Fibroblast of gingiva (primary cell): ENCODE measurements at places on chromosomes 16 and 17.

DNA sequence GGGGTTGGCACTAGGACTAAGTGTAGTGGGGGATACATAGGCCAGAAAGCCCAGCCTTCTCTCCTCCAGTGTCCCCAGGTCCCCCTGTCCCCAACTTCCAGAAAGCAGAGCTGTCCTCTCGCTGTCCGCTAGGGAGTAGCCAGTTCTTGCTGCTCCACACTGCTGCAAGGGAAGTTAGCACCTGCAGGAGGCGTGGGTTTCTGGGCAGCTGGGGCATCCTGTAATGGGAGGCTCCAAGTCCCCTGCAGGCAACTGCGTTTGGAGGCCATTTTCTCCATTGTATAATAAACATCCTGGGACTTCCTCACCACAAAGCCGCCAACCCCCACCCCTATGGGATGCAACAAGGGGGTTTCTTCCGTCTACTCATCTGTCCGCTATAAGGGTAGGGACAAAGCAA lies 1.7 kb downstream of the RPRML start:
- DNase-seq = no peak

GRCh38 chr17:69962436-69962995 lies 112.5 kb upstream of the KCNJ16 start:
- DNase-seq = no peak

DNA sequence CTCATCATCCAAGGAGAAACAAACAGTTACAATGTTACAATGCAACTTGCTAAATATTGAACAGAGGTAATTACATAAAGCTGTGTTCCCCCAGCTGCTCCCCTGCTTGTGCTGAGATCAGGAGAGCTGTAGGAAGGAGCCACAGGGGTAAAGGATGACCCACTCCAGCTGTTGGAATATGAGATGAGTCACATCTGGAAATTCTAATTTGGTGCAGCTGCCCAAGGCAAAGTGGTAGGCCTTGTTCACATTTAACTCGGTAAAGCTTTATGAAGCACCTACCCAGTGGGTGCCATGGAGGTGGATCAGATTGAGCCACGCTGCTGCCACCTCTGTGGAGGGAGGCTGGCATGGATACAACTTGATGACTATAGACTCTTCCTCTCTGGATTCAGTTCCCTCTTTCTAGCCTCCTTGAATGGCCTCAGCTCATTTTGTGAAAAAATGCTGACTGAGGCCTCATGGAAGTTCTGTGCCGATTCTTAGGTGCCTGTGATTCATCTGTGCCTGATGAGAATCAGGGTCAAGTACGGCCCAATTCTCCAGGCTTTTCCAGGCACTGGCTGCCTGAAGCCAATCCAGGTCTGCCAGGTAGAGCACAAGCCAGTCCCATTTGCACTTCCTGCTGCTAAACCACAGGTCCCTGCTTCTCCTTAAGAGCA lies 7.4 kb downstream of the ZNF689 start:
- DNase-seq = peak; percentile 69

- no peak for DNase-seq
These were observed 52.8 kb downstream of the NTN1 start for GRCh38 chr17:9074131-9074530.

DNA sequence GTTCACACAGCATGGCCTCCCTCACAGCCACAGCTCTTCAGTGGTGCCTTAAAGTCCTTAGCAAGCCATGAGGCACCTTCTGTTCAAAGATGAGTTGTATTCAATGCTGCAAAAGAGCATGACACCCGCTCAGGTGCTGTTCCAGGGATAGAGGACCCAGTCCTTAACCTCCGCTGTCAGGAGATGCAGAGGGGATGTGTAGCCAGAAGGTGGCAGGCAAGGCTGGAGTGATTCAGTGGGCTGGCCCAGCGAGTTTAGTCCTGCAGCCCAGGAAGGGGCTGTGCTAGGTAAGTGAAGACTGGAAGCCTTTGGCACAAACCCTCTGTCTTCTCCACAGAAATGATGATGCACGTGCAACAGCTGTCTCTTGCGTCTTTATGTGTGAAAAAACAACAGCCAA lies 25.0 kb upstream of the ADAM11 start:
- no peak for DNase-seq

GRCh38 chr17:61081959-61082358 lies 317.7 kb upstream of the TBX2 start:
- DNase-seq = no peak

DNA sequence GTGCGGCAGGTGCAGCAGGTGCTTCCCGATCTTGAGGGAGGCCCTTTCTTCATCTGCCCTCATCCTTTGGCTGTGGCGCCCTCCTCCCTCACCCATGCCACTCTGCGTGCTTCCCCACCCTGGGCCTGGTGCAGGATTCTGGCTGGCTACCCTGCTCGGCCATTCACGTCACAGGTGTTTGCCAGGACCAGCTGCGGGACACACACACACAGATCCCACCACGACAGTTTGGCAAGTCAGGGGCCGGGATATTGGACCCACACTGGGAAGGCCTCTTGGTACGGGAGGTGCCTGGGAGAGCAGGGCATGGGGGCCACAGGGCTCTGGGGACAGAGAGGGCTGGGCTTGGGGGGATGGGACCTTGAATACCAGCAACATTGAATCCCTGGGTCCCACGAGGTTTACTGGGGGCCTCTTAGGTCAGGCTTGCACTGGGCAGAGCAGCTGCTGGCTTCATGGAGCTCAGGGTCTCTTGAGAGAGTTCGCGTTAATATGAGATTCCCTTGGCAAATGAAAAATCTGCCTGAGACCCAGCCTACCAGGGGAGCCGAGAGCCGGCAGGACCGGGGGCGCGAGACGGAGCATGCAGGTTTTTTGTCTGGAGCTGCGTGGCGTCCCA lies 15.1 kb downstream of the ADCY7 start:
- no peak for DNase-seq

- no peak for DNase-seq
These were observed 10.4 kb upstream of the HLF start for GRCh38 chr17:55254375-55254774.

GRCh38 chr17:57251211-57251787 lies 5.0 kb upstream of the MSI2 start:
- DNase-seq = no peak

GRCh38 chr16:46718214-46718613 lies 28.8 kb downstream of the ORC6 start:
- no peak for DNase-seq

GRCh38 chr17:77436481-77436880 lies 295.7 kb downstream of the SEC14L1 start:
- no peak for DNase-seq

GRCh38 chr17:45867171-45867570 lies 22.5 kb downstream of the SPPL2C start:
- no peak for DNase-seq

- peak; percentile 90 for DNase-seq
These were observed 19.0 kb downstream of the CENPX start for GRCh38 chr17:82003411-82004381.

DNA sequence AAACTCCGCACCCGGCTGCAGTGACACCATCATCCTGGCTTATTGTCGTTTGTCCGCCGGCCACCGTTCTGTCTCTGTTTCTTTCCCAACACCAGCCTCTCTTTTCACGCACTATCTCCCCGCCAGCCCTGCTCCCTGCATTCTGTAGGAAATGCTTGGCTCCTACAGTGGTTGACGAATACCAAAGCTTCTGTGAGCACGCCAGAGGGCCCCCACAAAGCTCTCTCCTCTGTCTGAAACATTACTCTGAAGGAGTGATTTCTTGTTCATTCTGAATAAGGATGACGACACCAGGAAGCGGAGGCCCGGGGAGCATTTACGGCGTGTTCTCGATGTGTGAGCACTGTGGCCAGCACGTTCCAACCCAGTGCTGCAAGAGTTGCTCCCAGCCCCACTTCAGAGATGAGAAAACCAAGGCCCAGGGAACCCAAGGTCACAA lies 58.8 kb downstream of the ADCY9 start:
- peak; percentile 56 for DNase-seq

GRCh38 chr17:42817866-42818265 lies 6.2 kb downstream of the BECN1 start:
- no peak for DNase-seq

- DNase-seq = no peak
These were observed 6.8 kb downstream of the ZNF207 start for GRCh38 chr17:32356750-32357149.

- DNase-seq = no peak
These were observed 633.2 kb downstream of the WWOX start for GRCh38 chr16:78732696-78733095.

GRCh38 chr17:22251498-22251897 lies 559.2 kb downstream of the KCNJ18 start:
- DNase-seq = no peak

DNA sequence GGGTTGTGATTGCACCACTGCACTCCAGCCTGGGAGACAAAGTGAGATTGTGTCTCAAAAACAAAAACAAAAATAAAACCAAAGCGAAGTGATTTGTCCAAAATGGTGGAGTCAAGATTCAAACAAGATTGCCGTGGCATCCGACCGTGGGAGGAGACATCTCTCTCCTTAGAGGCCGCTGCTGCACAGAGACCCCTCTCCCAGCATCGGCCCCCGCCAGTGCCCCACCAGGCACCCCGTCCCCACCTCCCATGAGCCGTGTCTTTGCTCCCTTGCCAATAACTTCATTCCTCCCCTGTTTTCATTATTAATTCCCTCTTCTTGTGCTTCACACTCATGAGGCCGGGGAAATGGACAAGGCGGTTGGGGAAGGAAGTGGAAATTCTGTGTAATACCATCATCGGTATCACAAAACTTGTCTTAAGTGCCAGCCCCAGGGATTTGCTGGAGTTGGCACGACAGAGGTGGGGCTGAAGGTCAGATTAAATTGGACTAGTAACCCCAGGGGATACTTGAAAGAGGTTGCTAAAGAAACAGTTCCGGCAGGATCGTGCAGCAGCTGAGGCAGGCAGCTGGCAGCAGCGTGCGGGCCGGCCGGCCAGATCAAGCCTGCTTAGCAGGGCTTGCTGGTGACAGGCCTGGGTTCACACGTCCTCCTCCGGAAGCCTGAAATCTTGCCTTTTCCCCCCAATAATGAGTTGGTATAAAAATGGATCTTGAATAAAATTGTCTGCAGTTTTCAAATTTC lies 66.8 kb downstream of the RTN4RL1 start:
- DNase-seq = peak; percentile 61

DNA sequence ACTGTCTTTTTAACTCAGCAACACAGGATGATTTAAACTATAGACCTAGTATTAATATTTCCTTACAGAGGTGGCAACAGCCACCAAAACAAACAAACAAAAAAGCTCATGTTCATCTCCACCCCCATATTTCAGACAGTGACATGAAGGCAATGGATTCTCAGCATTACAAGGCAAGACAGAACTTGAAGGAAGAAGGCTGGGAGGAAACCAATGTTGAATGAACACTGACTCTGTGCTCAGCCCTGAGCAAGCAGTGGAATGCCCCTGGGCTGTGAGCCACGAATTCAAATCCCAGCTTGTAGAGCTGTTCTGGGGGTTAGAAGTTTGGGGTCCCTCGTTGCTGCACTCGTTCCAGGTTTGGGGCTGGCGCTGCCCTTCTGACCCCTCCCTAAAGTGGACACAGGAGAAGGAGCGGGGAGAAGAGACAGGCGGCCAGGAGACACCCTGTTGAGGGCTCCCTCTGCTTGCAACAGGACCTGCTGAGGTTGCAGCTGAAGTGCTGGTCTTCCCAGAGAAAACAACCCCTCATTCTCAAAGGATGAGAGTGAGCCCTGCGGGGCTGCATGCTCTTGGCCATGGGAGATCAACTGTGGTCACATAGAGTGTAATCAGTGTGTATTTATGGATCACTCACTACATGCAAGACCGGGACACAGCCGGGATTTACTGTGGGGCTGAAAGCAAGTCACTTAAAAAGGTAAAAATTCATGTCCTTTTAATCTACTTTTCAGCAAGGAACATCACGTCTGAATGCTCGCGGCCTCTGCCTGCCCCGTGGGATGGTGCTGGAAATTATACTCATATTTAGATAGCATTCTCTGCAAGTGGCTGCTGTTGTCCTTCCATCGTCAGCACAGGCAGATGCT lies 34.3 kb downstream of the MYH3 start:
- no peak for DNase-seq

- DNase-seq = no peak
These were observed 4.6 kb upstream of the PLK1 start for GRCh38 chr16:23673971-23674614.

DNA sequence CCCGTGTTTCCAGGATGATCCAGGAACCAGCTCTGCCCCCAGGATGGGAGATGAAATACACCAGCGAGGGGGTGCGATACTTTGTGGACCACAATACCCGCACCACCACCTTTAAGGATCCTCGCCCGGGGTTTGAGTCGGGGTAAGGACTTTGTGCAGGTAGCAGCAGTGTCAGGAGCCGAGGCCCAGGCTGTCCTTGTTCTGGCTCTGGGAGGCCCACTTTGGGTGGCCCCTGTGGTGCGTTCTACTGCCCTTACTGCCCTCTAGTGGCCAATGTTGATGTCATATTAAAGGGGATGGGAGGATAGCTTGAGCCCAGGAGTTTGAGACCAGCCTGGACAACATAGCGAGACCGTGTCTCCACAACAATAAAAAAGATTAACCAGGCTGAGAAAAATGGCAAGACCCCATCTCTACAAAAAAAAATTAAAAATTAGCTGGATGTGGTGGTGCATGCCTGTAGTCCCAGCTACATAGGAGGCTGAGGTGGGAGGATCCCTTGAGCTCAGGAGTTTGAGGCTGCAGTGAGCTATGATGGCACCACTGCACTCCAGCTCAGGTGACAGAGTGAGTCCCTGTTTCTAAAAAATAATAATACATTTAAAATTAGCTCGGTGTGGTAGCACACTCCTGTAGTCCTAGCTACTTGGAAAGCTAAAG lies 20.9 kb upstream of the CLEC18A start:
- DNase-seq = peak; percentile 49

GRCh38 chr17:79667746-79668145 lies 56.9 kb upstream of the RBFOX3 start:
- DNase-seq = no peak

DNA sequence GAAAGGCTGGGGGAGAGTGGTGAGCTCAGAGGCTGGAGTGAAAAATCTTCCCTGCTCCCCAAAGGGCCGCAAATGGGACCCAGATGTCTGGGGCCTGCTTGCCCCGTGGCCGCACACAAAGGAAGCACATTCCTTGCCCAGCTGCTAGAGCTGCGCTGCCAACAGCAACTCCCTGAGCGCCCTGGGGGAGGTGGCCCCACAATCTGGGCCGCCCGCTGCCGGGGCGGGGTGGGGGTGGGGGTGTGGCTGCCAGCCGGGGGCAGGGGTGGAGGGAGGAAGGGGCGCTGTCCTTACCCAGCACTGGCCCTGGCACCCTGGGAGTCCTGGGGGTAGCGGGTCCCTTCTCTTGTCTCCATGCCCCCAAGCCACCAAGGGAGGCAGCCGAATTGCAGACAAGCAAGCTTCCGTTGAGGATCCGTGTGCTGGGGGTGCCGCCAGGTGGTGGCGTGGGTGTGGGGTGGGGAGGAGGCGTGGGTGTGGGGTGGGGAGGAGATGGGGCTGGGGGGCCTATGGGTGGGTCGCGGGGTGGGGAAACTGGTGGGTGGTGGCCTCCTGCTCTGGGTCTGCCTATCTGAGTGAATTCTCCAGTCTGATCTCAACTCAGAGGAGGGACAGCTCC lies 48.4 kb upstream of the PABPN1L start:
- peak; percentile 88 for DNase-seq
